ENCODE measurements at places on chromosomes 13 and 19. TPM values are rescaled to one million over a fixed set of nuclear protein-coding genes. Genes with fewer than 3 reads are reported as not detected.

The FAM216B gene
- not detected for total RNA-seq

The BCAM gene
- total RNA-seq: 10.7 TPM

The IGFL2 gene
- 0.11 TPM for total RNA-seq

The GFY gene
- total RNA-seq: not detected

The KIR3DL2 gene
- total RNA-seq: not detected

The TLE6 gene
- total RNA-seq: 2.8 TPM

The CFAP97D2 gene
- not detected for total RNA-seq

The KLK2 gene
- not detected for total RNA-seq

The ZNF229 gene
- total RNA-seq: 13.3 TPM

The RAP2A gene
- total RNA-seq: 25.7 TPM

The KPNA3 gene
- 48.2 TPM for total RNA-seq

The LENG1 gene
- 5.7 TPM for total RNA-seq

The ATP7B gene
- 1.8 TPM for total RNA-seq

The RNF225 gene
- not detected for total RNA-seq

The PCDH17 gene
- total RNA-seq: 0.22 TPM

The MBD3L2 gene
- not detected for total RNA-seq

The MPND gene
- 7.7 TPM for total RNA-seq

The CRB3 gene
- total RNA-seq: not detected

The B3GNT8 gene
- total RNA-seq: 1.6 TPM

The ZNF541 gene
- total RNA-seq: 0.13 TPM

The PEX11G gene
- 1.7 TPM for total RNA-seq

The CASP14 gene
- total RNA-seq: not detected

The PODNL1 gene
- 7.6 TPM for total RNA-seq

The ZNF808 gene
- 19.6 TPM for total RNA-seq

The DPF1 gene
- 1.4 TPM for total RNA-seq

The MEF2B gene
- total RNA-seq: 0.26 TPM

The IL12RB1 gene
- total RNA-seq: 0.26 TPM

The ZNF146 gene
- total RNA-seq: 71.6 TPM

The ATP4A gene
- total RNA-seq: not detected

The OR4F17 gene
- total RNA-seq: not detected

The FGF22 gene
- not detected for total RNA-seq

The LRRC8E gene
- total RNA-seq: 7.8 TPM

The ZNF490 gene
- total RNA-seq: 14.8 TPM

The COL4A1 gene
- 88.6 TPM for total RNA-seq

The ZNF497 gene
- total RNA-seq: 1.5 TPM

The NAPSA gene
- total RNA-seq: 0.13 TPM

The ZNF600 gene
- total RNA-seq: 13.5 TPM

The IQCN gene
- 1.3 TPM for total RNA-seq

The FSD1 gene
- 1.4 TPM for total RNA-seq

The GEMIN7 gene
- total RNA-seq: 13.2 TPM

The NR2C2AP gene
- 5.9 TPM for total RNA-seq

The NUMBL gene
- total RNA-seq: 29.7 TPM

Data from articular chondrocyte of knee joint (primary cell).